ENCODE measurements at places on chromosomes 16 and 17.

DNA sequence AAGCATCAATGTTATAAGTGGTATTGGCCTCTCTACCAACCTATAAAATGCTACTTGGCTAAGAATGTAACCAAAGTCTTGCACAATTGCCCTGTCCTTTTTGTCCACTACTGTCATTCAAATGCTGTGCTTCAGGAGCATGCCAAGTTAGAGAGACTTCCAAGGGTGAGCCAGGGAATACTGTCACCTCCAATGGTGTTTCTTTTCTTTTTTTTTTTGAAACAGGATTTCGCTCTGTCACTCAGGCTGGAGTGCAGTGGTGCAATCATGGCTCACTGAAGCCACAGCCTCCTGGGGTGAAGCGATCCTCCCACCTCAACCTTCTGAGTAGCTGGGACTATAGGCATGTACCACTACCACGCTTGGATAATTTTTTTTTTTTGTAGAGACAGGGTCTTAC is 43.7 kb upstream of the ERN1 start:
- DNase-seq, result no peak

DNA sequence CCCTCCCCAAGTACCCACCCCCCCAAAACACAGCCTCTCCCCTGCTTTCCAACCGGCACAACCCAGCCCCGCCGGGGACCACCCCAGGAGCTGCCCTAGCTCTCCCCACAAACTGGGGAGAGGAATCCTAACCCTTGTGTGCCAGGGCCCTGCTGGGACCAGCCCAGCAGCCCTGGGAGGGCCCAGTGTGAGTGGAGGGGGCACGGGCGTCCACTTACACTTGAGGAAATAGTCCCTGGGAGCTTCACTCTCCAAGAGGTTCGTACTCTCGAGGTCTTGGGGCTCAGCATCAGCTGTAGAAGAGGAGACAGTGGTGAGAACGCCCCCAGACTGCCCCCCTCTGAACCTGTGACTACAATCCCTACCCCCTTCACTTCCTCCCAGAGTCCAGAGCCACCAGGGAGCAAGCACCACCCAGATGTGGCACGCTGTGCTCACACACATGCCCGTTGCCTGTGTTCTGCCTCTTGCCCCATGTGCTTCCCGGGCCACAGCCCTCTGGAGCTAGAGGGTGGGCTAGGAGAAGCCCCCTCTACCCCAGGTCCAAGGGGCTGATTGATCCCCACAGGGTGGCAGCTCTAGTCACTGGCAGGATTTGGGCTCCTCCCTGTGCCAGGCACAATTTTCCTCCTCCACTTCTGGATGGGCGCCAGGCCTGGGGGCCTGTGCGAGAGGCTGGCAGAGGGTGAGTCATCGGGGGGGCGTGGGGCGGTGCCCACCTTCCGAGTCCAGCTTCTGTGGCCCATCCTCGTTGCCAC is 3.0 kb downstream of the TRIM47 start:
- peak; percentile 44 for DNase-seq

GRCh38 chr17:28466521-28467048 is 6.9 kb upstream of the SLC13A2 start:
- no peak for DNase-seq

DNA sequence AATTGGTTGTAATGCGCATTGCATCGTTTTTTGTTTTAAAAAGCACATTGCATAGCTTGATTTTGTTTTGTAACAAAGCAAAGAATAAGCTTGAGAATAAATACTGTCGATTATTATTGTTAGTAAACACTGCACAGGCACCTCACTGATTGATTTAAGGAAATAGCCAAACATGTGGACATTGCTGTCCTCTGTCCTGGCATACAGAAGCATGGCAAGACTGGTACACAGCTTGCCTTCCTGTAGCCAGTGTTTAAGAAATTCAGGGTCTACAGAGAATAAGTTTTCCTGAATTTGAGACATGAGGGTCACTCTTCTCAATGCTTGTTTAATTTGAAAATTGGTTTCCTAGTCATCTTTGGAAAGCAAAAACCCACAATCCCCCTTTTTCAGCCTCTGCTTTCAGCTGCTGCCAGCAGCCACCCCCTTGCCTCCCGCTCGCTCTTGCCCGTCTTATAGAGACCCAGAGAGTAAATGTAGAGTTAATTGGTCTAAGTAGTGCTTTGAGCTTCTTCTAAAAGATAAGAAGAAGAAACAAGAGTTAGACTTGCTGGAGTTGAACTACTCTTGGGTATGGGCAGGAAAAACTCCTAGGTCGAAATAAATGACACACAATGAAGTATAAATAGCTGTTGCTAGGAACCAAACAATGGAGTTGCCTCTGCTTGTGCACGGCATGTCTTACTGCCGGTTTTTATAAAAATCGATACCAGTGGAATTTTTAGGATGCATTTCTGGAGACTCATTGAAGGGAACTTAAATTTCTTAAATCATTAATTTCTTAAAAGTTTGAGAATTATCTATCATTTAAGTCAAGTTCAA is 116.6 kb downstream of the MRTFB start:
- no peak for DNase-seq

DNA sequence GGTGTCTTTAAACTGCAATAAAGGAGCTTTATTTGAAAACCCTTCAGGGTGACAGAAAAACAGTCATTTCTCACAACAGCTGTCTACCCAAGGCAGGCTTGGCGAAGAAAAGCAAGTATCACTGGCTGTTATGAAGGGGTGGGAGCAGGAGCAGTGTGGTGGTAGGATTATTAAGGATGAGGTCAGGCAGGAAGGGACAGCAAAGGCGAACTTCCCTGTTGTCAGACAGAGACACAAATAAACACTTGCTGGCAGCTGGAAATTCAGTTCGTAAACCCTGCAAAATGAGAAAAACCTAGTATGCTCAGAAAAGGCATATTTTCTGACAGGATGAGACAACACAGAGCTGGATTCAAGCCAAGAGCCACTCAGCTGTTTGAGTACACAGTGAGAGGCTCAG is 416.3 kb upstream of the CDH5 start:
- no peak for DNase-seq

Data from M059J (cell line).